ENCODE measurements at places on chromosomes 6 and 20.

DNA sequence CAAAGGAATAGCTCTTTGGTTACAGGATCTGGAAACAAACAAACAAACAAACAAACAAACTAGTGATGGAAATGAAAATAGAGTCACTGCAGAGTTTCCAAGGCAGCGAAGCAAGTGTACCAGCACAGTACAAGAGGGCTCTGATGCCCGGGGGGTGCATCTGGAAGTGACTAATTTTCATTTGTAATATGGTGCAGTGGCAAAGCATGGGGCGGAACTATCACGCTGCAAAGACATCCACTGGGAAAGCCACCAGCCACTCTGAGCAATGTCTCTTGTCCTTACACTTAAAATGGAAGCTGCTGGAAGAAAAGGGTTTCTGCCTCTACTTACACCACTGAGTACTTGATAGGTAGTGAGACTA lies 44.4 kb upstream of the NEDD9 start:
- DNase-seq: no peak

GRCh38 chr6:147132889-147133288 lies 71.3 kb upstream of the STXBP5 start:
- DNase-seq: no peak

DNA sequence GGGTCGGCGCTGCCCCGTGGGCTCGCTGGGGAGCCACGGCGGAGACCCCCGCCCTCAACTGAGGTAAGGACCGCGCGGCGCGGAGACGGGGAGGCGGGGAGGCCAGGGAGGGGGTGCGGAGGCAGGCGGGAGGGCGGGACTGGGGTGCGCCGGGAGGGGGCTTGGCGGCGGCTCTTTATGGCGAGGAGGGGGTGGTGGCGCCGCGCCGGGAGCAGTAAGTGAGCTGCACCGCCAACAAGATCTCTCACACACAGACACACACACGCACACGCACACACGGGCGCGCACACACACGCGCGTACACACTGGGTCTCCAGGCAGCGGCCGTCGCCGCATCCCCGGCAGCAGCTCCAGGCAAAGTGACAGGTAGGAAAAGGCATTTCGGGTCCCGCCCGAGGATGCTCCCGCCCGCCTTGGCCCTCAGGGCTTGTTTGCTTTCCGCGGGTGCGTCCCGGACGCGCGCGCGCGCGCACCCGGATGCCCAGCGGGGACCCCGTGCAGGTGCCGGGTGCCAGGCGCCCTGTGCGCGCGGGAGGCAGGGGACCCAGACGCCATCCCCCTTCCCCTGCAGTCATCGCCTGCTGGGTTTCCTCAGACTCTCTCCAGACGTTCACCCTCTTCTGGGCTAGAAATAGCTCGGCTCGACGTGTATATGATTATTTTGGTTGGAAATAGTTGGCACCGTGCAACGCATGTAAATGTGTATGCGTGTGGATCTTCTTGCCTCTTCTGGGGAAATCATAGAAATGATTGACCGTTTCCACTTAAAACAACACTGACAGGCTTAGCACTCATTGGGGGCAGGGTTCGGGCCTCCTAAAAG lies at the start of gene PLCB4:
TSS of gene PLCB4 (plus strand) at position 247 of the 823 bp plus-strand sequence. CDS start 238,728 bp downstream, outside the sequence.
- DNase-seq: no peak

DNA sequence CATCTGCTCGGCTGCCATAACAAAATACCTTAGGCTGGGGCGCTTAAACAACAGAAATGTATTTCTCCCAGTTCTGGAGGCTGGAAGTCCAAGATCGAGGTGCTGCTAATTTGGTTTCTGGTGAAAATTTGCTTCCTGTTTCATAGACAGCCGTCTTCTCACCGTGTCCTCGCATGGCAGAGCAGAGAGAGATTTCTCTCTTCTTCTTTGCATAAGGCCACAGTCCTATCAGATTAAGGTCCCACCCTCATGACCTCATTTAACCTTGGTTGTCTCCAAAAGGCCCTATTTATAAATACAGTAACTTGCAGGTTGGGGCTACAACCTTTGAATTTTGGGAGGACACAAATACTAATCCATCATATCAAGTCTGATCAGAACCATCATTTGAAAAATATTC lies 544.3 kb downstream of the KIF16B start:
- no peak for DNase-seq

- DNase-seq: no peak
Observed at GRCh38 chr20:63319164-63320040, 26.4 kb downstream of the COL20A1 start.

- no peak for DNase-seq
Observed at GRCh38 chr6:111713236-111713635, 107.6 kb upstream of the TRAF3IP2 start.

- no peak for DNase-seq
Observed at GRCh38 chr6:35512006-35512405, 690 bp downstream of the TULP1 start.

DNA sequence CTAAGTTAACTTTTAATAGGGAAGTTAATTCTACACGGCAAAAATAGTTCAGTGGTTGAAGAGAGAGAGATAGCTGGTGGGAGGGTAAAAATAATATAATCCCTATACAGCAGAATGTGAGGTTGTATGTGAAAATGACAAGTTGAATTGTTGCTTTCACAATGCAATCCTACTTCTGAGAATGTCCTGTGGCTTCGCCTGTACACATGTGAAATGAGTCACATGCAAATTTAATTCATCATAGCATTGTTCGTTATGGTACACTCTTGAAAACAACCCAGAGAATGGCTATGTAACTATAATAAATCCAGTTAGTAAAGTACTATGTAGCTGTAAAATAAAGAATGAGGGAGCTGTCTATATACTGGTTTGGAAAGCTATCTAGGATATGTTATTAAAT lies 46.0 kb upstream of the HINT3 start:
- DNase-seq: no peak

DNA sequence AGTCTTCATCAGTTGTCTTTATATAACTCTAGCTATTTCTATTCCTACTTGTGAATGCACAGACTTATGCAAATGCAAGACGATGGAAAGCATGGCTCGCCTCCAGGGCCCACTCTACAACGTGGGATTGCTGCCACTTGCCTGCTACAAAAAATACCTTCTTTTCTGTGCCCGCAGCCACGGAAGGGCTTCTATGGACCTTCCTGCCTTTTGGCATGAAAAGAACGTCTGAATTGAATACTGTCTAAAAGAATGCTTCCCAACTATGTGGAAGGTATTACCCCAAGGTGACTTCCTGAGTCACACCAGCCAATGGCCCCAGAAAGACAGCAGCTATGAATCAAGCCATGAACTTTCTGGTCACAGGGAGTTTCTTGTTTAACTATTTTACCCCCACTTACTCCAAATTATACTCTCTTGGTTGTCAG lies 261.2 kb downstream of the HIVEP2 start:
- no peak for DNase-seq

GRCh38 chr6:31736768-31737314 lies 511 bp upstream of the CLIC1 start:
- no peak for DNase-seq

- no peak for DNase-seq
Observed at GRCh38 chr20:48126227-48126740, 341.0 kb upstream of the SULF2 start.
